ENCODE measurements at places on chromosomes 13 and 19.
A peak's percentile ranks its signal among the peaks of the same experiment; 100 is the strongest.

- no peak for DNase-seq
These were observed 7.9 kb downstream of the LIPE start for GRCh38 chr19:42419309-42419708.

DNA sequence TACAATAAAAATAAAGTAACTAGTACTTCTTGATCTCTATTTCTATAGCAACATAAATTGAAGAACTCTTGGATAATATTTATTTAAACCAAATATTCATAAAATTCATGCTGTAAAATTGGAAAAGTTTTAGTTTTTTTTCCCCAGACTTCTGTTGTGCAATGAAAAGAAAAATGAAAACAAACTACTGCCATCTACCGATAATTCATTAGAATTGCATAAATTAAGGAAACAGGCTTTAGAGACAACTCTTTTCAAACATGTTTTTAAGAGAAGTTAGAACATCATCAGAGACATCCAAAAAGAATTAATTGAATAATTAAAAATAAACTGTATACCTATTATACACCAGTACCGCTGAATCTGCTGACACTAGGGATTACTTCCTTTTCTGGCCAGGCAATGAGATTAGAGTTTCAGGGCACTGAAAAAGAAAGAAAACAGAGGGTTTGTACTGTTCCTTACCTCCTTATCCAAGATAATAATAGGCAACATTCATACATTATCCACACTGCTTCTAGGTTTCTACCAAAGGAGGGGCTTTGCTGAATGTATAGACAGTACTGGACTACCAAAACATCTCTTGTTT, 4.9 kb downstream of the CCDC122 start:
- DNase-seq, result no peak

DNA sequence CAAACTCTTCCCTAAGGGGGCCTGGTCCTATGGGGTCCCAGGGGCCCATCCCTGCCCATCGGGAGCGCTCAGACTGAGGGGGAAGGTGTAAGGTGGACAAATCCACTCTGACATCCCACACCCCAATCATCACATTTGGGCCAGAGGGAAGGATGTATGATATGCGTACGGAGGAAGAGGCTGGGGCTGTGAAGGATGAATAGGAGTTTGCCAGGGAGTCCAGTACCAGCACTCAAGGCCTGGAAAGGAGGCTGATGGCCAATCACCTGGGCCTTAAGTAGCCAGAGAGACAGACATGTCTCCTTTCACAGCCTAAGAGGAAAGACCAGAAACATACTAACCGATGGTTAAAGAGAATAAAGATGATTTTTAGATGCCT, 14.9 kb downstream of the TJP3 start:
- DNase-seq, result no peak

GRCh38 chr19:40976134-40976533, 14.9 kb upstream of the CYP2B6 start:
- DNase-seq, result no peak

DNA sequence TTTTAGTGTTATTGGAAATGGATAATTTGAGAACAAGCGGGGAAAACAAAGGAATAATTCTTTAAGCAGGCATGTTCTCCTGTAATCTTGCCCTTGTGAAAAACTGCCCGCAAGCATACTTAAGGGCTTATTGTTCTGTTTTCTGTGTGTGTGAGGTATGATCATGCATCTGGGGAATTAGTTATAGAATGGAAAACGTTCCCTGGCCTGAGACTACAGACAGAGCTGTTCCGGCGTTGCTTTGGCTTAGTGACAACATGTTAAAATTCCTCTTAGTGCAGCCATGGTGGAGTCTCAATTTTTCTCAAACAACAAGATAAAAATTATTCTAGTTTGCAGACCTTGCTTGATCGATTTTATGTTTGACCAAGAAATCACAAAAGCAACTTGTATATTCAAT, 560.2 kb upstream of the SPRY2 start:
- DNase-seq, result no peak

DNA sequence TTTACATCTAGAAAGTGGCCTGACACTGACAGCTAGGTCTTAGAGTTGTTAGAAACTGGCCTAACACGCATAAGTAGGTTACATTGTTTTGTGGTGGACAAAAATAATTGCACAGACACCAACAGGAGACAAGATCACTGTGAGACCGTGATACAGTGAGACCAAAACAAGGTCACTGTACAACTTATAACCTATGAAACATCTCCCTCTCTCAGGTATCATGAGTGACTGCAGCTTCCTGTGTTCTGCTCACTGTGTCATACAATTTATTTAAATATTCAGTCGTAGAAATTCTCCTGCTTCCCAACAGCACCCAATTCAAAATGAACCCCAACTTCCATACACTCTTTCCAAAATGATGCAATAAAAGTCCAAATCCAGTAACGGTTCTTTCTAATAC, 2165.2 kb downstream of the PCDH9 start:
- DNase-seq, result no peak

DNA sequence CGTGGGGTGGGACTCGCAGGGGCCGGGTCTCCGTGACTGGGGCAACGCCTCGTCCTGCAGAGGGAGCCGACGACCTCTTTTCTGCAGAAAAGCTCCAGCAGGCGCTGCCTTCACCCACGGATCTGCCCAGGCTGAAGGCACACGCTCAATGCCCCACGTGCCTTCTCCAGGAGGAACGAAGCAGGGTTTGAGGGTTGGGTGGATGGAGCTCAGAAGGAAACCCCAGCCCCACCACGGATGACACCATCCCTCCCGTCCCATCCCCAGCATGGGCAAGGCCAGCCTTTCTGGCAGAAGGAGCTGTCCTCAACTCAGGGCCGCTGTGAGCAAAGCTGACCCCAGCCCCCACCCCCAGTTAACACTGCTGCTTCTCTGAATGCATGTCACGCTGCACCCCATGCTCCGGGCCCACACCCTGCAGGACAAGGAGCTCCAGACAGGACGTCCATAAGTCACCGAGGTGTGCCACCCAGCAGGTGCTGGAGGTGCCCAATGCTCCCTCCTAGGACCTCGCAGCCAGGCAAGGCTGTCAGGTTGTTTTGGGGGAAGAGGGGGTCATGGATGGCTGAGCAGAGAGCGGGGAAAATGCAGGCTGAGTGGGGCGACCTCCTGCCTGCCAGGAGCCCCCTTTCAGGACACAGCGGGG, 7.4 kb downstream of the C19orf25 start:
- no peak for DNase-seq

- no peak for DNase-seq
These were observed 92.7 kb upstream of the GPR12 start for GRCh38 chr13:26853323-26853722.

GRCh38 chr13:54301085-54301484, 1272.5 kb downstream of the OLFM4 start:
- DNase-seq, result no peak

- no peak for DNase-seq
These were observed 137.4 kb upstream of the SLITRK5 start for GRCh38 chr13:87533776-87534175.

DNA sequence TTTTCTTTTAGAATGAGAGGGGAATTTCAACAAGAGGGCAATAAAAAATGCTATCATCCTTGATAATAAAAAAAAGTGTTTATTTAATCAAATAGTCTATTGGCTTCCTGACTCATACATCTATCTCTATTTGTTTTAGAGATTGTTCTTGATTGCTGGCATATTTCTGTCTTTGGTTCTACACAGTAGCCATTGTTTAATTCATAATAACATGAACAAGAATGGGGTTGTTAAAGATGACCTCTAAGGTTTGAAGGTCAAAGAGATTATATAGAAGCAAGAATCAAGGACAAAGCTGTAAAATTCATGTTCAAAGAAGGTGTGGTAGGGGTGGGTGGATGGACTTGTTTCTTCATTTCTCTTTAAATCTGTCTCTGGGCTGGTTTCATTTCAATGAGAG, 166.0 kb upstream of the KLF12 start:
- no peak for DNase-seq

DNA sequence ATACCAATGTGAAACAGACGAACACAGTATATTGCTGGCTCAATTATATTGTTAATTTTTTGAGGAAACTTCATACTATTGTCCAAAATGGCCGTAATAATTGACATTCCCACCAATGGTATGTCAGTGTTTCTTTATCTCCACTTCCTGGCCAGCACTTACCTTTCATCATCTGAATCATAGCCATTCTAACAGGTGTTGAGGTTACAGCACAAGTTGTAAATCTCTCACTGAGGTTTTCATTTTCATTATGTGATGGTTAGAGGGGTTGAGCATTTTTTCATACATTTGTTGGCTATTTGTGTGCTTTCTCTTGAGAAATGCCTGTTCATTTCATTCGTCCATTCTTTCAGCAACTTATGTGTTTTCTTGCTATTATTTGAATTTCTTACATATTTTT, 824.0 kb downstream of the UQCRFS1 start:
- DNase-seq, result no peak

DNA sequence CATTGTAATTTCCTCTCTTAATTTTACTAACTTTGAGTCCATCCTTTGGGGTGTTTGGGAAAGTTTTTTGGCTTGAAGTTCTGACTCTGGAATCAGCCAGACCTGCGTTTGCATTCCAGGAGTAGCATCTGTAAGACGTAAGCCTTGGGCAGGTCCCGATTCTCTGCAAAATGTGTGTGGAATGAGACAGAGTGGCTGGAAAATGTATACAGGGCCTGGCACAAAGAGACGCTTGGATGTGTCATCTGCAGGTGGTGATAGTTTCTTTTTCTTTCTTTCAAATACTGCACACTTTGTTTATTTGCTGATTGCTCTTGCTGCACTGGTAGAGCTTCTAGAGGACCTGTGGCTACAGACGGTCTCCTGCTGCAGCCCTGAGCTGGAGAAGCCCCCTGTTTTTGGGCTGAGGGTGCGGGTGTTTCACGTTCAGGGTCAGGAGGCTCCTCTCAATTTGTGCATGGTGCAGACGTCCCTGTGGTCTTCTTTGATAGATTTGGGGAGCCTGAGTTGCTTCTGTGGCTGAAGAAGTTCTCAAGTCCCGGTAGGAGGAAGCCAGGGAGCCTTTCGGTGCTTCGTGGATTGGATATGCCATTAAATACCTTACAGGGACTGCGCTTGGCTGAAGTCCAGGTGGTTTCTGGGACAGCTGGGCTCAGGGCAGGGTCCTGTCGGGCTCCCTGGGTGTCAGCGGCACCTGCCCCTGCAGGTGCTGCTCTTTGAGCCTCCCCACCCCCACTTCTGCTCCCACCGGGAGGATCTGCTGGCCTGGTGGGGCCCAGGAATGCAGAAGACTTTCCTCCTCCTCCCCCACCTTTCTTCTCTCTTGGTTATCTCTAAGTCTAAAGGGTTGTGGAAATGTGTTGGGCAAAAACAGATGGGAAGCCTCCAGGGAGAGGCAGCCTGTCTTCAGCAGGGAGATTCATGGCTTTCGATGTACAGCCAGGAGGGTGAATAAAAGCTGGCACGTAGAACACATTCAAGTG, 44.0 kb upstream of the GAS6 start:
- DNase-seq, result no peak

DNA sequence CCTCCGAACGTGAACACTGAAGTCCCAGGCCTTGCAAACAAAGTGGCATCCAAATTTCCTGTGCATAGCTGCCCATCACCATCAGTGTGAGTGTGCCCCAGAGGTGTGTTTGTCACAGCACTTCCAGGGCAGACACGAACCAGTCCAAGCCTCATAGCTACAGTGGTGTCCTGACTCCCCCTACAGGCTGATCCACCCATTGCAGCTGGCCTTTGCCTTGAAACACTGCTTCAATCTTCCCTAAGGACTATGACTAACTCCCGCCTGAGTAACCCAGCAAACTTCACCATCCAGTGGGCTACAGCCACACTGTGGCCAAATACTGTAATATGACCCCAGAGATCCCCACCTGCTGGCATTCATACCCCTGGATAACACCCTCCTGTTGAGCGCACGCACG, 3.9 kb downstream of the ZNF266 start:
- DNase-seq, result peak; percentile 31

DNA sequence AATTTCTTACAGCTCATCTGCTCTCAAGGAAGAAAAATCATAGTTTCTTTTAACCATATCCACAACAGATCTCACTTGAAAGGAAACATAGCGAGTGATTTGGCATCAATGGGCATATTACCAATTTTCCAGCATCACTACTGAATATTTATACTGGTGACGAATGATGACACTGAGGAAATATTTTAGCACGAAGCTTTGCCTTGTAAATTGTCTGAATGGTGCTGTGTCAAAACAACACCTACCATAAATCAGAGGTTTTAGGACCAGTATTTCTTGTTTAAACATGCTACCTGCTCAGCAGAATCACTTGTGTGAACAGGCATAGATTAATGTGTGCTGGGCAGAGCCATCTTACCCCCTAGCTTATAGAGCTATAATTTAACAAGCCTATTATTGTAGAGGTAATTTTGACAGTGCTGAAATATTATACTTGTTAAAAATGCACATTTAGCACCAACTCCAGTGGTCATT, 146.8 kb downstream of the ABCC4 start:
- DNase-seq, result no peak

- DNase-seq, result no peak
These were observed 19.6 kb downstream of the SULT2B1 start for GRCh38 chr19:48571378-48572162.

DNA sequence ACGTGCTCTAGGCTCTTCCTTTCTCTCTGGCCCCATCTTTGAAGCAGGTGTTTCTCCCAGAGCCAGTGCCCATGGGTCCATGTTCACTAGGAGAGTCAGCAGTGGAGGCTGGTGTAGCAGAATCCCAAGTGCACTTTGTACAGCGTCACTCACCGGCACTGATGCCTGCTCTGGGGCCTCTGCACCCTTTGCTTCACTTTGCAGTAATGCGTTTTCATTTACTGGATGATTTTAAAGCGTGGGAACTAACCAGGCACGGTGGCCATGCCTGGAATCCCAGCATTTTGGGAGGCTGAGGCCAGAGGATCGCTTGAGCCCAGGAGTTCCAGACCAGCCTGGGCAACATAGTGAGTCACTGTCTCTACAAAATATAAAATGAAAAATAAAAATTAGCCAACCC, 30.7 kb downstream of the SLC25A42 start:
- no peak for DNase-seq

- no peak for DNase-seq
These were observed 690 bp upstream of the B3GNT8 start for GRCh38 chr19:41427647-41428480.

DNA sequence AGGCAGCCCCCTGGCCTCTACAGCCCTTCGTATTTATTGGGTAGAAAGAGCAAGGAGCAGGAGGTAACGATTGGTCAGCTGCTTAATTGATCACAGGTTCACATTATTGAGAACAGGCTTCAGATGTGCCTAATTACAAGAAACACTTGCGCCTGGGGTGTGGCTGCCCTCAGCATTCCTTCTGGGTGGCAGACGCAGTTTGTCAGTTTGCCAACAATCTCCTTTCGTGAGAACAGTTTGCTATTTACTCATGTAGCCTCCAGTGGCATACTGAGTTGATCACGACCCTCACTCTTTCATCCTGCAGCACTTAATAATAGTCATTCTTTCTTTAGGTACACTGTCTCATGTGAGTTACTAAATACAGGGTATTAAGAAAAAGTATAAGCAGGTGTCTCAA, 985.6 kb downstream of the SLITRK5 start:
- no peak for DNase-seq

- no peak for DNase-seq
These were observed 541.0 kb downstream of the RFC3 start for GRCh38 chr13:34358811-34359513.
